ENCODE measurements at places on chromosomes 2 and 18.

DNA sequence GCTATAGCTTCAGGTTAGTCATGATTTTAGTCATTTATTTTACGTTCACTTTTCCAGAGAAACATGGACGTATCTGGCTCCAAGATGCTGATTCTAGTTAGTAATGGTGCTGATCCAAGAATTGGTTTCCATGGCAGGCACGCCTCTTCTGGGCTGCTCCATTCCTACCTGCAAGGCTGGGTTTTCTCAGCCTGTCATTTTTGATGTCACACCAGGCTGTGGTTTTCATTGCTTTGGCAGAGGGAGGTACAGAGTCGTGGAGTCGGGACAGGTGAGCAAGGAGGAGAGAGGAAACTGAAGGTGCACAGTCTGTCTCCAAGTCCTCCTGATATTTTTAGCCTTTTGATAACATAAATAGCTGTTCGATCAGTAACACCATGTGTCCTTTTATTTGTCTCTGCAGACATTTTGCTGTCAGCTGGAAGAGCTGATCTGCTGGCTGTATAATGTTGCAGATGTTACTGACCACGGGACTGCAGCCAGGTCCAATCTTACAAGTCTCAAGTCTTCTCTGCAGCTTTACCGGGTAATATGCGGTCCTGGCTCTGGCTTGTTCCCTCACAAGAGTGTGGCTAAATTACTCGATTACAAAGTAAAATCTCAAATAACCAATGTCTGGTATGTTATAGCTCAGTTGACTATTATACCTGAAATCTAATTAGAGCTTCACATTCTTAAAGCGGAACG lies 17.8 kb downstream of the CEP68 start:
- DNase-seq = no peak

GRCh38 chr2:174997110-174997509 lies 8.1 kb downstream of the CHN1 start:
- DNase-seq = no peak

DNA sequence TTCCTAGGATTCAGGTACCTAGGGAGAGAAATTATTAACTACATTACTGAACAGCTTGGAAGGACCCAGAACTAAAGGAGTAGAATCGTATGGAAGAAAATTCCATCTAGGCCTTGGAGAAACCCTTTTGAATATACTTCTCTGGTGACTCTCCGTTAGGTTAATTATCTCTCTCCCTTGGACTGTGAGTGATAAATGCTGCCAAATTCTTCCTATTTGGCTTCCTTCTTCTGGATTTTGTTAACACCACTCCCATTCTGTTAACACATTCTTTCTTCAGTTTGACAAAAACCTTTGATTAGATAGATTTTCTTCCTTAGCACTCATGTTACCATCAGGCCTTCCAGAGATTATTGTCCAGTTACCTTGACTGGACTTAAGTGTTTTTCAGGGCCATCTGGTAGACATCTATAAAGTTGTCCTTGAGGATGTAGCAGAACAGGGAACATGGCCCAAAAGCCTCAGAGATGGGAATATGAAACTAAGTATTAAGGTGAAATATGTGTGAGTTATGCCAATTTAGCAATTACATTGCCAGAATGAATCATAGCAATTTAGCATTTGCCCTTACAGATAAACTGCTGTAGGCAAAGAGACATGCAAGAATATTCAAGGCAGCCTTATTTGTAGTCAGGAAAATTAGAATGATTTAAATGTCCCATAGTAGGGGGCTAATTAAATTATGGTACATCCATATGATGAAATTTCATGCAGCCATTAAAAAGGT lies 6.7 kb downstream of the CYP27A1 start:
- no peak for DNase-seq

GRCh38 chr2:36616947-36617346 lies 19.0 kb upstream of the FEZ2 start:
- no peak for DNase-seq

- DNase-seq = no peak
Measured at GRCh38 chr2:46163098-46163430, 134.1 kb upstream of the EPAS1 start.

Measured in stimulated activated naive CD4-positive, alpha-beta T cell treated with Interleukin-2 at 50 U/mL for 16 hours (primary cell).